ENCODE measurements at places on chromosomes 5 and 9.
A peak's percentile ranks its signal among the peaks of the same experiment; 100 is the strongest.

- no peak for DNase-seq
Observed at GRCh38 chr9:132031467-132032237, 48.0 kb downstream of the MED27 start.

- no peak for DNase-seq
Observed at GRCh38 chr5:157682257-157682656, 10.9 kb downstream of the C5orf52 start.

DNA sequence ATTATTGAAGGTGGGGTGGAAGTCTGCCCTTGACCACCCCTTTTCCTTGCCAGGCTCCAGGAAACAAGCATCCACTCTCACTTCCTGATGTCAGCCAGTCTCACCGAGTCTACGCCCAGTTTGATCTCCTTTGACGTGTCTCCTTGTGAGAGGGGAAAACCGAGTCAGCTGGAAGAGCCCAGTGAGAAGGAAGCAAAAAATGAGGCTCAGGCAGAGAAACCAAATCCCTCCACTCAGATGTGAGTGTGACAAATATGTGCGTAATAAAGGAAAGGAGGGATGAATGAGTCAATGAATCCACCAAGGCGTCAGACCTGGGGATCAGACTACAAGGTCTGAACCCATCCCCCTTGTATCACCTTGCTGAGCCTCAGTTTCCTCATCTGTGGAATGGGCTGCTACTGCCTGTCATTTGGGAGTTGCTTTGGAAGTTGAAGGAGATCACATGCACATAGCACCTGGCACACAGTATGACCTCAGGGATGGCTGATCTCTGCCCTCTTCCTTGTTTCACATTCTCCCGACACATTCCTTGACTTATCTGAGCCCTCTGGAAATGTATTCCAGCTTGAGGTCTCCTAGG is 61.3 kb upstream of the XPA start:
- peak; percentile 31 for DNase-seq

DNA sequence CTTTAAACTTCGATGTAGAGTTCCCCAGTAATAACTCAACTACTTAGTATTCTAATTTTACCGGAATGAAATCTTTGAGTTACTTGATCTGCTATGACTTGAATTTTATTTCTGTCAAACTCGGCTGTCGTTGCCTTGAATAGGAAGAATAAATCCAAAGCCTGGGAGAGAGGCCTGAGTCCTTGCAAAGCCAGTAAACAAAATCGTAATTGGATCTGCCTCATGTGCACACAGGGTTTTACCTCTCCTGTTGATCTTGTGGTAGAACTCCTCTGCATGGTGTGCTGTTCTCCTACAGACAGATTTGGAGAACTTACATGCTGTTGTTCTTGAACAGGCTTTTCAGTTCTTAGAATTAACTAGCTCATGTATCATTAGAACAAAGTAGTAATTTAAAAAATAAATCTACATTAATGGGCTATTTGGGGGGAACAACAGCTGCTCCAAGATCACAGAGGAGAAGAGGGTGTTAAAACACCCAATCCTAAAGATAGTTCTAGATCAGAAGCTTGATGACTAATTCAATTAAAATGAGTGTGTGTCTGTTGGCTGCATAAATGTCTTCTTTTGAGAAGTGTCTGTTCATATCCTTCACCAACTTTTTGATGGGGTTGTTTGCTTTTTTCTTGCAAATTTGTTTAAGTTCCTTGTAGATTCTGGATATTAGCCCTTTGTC is 28.9 kb downstream of the HSPB3 start:
- DNase-seq = no peak

- peak; percentile 73 for DNase-seq
Observed at GRCh38 chr5:54671111-54671531, 153.6 kb downstream of the SNX18 start.

DNA sequence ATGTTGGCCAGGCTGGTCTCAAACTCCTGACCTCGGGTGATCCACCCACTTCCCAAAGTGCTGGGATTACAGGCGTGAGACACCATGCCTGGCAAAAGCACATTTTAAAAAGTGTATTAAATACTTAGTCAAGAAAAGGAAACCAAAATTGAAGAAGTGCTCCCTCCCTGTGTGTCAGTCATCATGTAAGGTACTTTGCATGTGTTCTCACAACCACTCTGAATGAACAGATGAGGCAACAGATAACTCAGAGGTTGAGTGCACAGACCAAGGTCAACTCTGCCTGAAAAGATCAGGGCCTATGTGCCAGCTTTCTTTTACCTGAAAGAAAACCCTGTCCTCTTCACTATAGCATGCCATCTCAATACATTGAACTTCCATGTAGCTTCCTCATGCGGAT is 289.7 kb downstream of the MRPS30 start:
- no peak for DNase-seq

DNA sequence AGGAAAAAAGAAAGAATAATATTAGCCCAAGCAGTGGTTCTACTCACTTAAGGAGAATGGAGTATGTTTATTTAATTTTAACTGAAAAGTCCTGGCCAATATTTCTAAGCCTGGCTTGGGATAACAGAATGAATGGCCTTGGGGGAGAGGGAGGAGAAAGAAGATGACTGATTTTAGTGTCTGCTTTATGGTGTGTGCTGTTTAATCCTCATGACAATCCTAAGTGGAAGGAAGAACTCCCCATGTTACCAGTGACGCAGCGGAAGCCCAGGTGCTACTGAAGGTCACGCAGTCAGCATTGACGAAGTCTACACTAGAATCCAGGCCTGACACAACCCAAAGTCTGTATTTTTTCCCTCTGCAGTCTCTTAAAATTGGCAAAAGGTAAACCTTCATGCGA is 50.5 kb downstream of the PALM2AKAP2 start:
- no peak for DNase-seq

GRCh38 chr9:129232839-129233591 is 55.0 kb upstream of the IER5L start:
- DNase-seq = no peak

- DNase-seq = peak; percentile 83
Observed at GRCh38 chr5:57435701-57436134, 46.9 kb downstream of the ACTBL2 start.

DNA sequence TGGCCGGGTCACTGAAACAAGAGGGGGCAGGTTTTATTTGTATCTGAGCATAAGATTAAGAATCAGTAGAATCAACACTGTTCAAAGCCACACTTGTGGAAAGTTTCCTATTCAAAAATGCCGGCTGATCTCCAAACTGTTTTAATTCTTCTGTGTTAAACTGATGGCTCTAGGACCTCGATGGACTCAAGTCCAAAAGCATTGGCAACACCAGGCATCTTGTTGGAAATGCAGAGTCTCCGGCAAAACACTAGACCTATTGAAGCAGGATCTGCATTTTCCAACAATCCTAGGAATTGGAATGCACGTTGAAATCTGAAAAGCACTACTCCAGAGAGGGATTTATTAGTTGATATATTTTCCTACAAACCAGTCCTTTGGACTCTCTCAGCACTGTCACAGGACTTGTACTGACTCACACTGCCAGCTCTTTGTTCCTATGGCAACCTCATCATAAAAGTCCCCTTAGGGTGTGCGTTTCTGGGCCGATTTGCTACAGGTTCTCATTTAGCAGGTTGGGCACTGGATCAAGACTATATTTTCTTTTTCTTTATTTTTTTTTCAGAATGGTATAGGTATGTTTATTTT is 48.1 kb upstream of the PCA3 start:
- no peak for DNase-seq

GRCh38 chr9:12271421-12271891 is 421.7 kb upstream of the TYRP1 start:
- no peak for DNase-seq

DNA sequence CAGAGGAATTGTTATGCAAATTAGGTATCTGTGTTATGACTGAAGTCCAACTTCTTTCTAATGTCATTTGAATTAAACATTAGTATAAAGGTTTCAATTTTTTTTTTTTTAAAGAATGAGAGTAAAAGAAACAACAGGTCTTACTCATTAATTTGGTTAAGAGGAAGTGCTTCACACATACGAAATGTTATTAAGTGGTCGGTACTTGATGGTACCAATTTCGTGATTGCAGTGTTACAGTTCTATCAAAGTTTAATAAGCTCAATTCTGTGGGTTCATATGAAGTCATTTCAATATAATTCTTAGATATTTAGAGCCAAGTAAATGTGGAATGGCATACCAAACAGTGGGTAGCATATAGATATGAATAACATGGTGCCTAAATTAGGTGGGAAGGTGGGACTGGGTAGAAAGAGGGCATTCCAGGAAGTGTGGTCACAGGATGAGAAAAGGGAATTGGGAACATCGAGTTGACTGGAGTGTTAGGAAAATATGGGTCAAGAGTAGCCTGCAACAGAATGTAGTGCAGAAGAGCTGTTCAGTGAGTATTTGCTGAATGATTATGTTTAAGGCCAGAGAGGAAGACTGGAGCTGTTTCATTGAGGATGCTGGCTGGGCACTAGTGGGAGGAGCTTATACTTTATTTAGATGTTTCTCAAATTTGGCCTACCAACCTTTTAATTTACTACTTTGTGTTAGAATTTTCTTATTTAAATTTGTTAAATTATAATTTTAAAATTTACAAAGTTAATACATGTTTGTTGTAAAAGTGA is 34.1 kb upstream of the DHFR start:
- DNase-seq = no peak
